NCI-H1694 (cell line): ENCODE measurements at places on chromosomes 11 and 22.

DNA sequence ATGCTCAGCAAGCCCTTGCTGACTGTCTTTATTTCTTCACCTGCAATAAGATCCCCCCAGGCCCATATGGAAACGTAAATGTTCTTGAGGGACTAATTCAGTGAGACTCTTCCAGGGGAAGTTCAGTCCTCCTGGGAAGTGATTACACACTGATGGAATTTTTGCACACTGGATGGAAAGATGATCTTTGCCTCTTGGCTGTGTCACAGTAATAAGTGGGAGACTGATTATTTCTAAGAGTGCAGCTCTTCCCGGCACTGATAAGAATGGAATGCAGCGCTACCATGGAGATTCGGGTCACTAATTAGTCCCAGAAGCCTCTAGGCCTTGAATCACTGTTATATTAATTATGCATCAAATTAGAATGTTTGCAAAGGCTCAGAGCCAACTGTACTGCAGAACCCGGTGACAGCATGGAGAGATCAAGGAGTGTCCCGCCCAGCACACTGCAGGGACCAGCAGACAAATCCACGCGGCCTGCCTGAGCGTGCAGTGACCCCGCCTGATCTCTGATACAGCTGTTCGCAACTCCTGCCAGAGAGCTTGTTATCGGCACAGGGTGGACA is 178.3 kb downstream of the SNX19 start:
- no peak for DNase-seq

DNA sequence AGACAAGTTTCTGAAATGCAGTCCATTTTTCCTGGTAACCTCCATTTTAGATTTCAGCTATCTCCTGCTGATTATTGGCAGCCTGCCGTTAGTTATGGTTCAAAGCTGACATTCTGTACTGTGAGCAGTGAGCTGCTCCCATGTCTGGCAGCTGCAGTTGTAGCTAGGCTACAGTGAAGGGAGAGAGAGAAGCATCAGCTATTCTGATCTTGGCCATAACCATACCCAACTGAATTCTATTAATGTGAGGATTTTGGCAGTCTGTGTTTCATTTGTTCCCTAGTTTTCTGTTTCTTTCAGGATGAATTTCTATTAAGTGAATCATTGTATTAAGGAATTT is 33.4 kb downstream of the SIK2 start:
- DNase-seq: peak; percentile 14

- no peak for DNase-seq
Measured at GRCh38 chr22:39457198-39457555, 365 bp downstream of the MGAT3 start.

DNA sequence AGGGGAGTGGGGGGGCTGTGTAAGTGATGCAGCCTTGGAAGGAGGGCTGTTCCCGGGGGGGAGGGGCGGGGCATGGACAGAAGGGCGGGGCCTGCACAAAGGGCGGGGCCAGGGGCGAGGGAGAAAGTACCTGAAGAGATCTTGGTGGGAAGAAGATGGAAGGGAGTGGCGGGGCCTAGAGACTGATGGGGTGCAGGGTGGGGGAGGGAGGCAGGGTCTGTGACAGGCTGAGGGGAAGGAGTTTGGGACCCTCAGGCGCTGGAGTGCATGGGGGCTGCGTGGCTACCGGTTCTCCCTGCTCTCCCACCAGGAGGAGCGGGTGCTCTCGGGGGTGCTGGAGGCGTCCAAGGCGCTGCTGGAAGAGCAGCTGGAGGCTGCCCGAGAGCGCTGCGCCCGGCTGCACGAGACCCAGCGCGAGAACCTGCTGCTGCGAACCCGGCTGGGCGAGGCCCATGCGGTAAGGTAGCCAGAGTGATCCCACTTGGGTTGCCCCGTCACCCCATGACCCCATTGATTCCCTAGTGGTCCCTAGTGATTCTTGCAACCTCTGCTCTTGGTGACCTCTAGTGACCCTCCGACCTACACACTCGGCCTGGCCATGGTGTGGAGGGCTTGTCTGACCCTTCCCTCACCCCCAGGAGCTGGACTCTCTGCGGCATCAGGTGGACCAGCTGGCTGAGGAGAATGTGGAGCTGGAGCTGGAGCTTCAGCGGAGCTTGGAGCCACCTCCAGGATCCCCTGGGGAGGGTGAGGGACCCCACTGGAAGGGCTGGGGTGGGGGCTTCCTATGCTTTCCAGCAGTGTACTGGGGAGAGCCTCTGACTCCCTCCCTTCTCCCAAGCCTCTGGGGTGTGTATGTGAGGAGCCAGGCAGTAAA is 3.1 kb downstream of the CCDC88B start:
- DNase-seq: no peak

- no peak for DNase-seq
Measured at GRCh38 chr22:38098410-38099249, 11.9 kb downstream of the BAIAP2L2 start.

- DNase-seq: peak; percentile 59
Measured at GRCh38 chr22:39349506-39349966, 255 bp upstream of the SYNGR1 start.

- DNase-seq: no peak
Measured at GRCh38 chr22:50190941-50191741, 5.4 kb downstream of the TRABD start.

GRCh38 chr11:128905345-128906184 is 14.4 kb downstream of the KCNJ5 start:
- no peak for DNase-seq

GRCh38 chr11:106249617-106250239 is 172.3 kb downstream of the AASDHPPT start:
- DNase-seq: no peak

DNA sequence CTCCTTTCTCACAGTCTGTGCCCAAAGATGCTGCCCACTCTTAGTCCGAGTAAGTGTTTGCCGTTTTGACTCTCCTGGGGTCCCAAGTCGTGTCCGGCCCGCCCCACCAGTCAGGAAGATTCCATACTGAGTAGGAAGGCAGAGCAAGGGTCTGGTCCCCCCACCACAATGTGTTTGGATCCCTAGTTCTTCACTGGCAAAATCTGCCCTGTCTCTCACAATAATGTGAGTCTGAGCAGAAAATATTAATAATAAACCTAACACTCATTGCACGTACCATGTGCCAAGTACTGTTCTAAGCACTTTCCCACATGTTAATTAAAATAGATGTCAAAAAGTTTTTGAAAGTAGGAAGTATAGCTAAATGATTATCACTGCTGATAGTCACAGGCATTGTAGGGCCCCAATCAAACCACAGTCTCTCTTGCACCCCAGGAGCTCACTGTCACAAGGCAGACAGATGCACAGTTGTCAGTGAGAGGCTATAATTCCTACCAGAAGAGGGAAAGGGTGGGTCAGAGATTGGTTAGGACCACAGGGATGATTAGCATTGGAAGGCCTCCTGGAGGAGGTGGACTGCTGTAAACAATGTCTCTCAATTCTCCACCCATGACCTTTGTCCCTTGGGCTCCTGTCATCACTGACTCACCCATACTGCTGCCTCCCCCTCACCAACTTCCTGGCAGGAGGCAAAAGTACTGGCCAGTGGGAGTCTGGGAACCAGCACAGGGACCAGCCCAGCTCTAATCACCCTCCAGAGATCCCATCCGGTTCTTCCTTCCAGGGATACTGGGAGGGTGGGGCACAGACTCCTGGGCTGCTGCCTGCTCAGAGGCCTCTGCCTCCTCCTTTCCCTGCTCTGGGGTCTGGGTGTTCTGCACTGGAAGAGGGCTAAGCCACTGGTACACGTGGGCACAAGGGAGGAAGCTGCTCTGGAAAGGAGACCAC is 1.0 kb upstream of the POLD4 start:
- DNase-seq: no peak

DNA sequence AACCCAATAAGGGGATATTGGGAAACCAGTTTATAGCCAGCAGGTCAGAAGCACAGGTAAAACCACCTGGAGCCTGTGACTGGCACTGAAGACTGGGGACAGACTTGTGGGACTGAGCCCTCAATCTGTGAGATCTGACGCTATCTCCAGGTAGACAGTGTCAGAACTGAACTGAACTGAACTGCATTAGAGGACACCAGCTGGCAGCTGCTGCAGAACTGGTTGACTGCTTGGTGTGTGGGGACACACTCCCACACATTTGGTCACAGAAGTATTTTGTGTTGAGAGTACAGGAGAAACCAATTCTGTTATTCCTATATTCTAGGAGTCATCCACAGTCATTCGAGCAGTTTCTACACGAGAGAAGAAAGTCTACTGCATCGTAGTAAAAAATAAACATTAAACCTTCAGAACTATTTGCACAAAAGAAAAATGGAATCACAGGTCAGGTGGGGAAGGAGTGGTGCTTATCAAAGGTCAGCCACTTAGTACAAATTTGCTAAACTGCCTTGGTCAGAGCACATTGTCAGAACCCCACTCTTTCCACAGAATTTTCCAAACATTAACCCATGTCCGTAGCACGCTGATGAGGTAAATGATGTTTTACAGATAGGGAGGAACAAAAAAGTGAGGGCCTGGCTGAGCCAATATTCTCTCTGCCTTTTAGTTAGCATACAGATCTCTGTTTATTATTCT is 77.2 kb downstream of the SIK3 start:
- no peak for DNase-seq
